ENCODE measurements at places on chromosomes 7 and 10. TPM values are rescaled to one million over a fixed set of nuclear protein-coding genes. Genes with fewer than 3 reads are reported as not detected.

SUGCT gene
- 69.5 TPM for polyA plus RNA-seq

CSGALNACT2 gene
- polyA plus RNA-seq = 16.2 TPM

GBX1 gene
- polyA plus RNA-seq = not detected

TBX20 gene
- not detected for polyA plus RNA-seq

SKIDA1 gene
- 0.13 TPM for polyA plus RNA-seq

CAV2 gene
- 631 TPM for polyA plus RNA-seq

DNAJB6 gene
- 152 TPM for polyA plus RNA-seq

CTAGE8 gene
- polyA plus RNA-seq = 0.88 TPM

MYO1G gene
- polyA plus RNA-seq = 0.02 TPM

FAM25C gene
- polyA plus RNA-seq = 26.2 TPM

DNA sequence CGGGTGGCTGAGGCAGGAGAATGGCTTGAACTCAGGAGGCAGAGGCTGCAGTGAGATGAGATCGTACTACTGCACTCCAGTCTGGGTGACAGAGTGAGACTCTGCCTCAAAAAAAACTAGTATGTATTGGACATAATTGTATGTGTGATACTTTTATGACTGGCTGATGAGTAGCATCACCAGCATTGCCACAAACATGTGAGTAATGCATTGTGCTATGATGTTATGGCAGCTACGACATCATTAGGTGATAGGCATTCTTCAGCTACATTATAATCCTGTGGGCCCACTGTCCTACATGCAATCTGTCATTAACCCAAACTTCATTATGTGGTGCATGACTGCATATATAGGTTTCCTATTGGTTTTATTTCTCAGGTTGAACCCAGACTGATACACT lies 352.4 kb downstream of the GALNT17 start:
- no peak overlapping the region for H3K4me3 ChIP-seq
- DNase-seq = no peak
- H3K36me3 ChIP-seq = no peaks in the 10 kb centered on the region
- no peaks in the 10 kb centered on the region for H3K4me1 ChIP-seq

DNA sequence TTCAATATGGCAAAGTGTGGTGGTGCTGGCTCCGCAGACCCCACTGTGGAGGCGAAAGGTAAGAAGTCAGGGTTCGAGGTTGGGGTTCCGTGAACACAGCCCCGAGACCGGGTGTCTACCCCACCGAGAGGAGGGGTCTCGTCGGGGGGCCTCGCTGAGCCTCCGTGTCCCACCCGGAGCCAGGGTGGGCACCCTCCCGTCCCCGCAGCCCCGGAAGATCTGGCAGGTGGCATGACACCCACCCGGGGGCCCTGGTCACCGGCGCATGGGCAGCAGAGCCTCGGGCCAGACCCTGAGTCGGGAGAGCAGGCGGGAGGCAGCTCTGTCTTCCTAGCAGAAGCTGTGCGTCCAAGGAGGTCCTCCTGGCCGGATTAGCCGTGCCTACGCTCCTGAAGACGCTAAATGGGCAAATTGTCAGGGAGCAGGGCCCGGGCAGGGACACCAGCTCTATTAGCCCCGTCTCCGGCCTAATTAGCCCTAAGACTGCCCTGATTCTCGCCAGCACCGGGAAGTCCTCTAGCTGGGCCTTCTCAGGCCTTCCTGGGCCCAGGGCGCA lies 56.4 kb downstream of the UNCX start:
- H3K4me3 ChIP-seq = no peak overlapping the region
- H3K36me3 ChIP-seq = no peaks in the 10 kb centered on the region
- no peak for DNase-seq
- peaks cover 6% of the 10 kb centered on the region for H3K4me1 ChIP-seq
- H3K27ac ChIP-seq = no peak overlapping the region

- no peak overlapping the region for H3K27ac ChIP-seq
- H3K36me3 ChIP-seq = no peaks in the 10 kb centered on the region
- peaks cover 11% of the 10 kb centered on the region for H3K4me1 ChIP-seq
- H3K27me3 ChIP-seq = no peaks in the 10 kb centered on the region
- H3K4me3 ChIP-seq = no peak overlapping the region
Observed at GRCh38 chr7:30986738-30987137, 23.0 kb downstream of the GHRHR start.

DNA sequence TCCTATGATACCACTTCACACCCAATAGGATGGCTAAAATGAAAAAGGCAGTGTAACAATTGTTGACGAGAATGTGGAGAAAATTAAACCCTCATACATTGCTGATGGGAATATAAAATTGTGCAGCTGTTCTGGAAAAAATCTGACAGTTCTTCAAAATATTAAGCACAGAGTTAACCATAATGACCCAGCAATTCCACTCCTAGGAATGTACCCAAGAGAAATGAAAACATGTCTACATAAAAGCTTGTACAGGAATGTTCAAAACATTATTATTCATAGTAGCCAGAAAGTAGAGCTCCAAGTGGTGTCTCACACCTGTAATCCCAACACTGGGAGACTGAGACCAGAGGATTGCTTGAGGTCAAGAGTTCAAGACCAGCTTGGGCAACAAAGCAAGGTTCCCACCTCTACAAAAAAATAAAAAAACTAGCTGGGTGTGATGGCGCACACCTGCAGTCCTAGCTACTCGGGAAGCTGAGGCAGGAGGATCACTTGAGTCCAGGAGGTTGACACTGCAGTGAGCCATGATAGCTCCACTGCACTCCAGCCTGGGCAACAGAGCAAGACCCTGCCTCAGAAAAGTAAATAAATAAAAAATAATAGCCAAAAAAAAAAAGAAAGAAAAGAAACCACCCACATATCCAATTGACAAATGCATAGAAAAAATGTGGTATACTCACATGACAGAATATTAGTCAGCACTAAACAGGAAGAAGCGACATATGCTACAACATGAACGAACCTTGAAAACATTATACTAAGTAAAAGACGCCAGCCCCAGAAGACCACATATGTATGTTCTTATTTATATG lies 5.0 kb downstream of the RHEB start:
- no peaks in the 10 kb centered on the region for H3K36me3 ChIP-seq
- H3K27ac ChIP-seq = no peak overlapping the region
- no peak for DNase-seq
- no peaks in the 10 kb centered on the region for H3K27me3 ChIP-seq
- H3K4me3 ChIP-seq = no peak overlapping the region

DNA sequence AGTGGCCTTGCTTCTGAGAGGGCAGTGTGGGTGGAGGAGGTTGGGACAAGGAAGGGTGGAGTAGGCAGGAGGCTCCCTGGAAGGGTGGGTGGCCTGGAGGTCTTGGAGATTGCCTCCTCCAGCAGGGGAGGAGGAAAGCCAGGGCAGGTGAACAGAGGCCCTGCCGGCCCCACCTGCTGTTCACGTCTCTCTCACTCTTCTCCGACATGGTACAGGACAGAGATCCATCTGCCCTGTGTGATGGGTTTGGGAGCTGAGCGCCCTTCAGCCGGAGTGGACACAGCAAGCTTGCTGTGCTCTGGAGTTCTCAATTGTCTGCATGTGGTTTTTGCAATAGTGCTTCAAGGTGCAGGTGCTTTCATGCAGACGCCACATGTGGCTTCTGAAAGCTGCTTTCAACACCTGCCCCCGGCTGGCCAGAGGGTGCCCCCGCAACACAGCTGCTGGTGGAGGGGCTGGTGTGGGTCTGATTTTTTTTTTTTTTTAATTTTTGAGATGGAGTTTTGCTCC lies 82.8 kb upstream of the GNA12 start:
- no peak for DNase-seq
- H3K36me3 ChIP-seq = no peaks in the 10 kb centered on the region
- no peak overlapping the region for H3K4me3 ChIP-seq
- peaks cover 5% of the 10 kb centered on the region for H3K27me3 ChIP-seq
- no peak overlapping the region for H3K27ac ChIP-seq
- peaks cover 6% of the 10 kb centered on the region for H3K4me1 ChIP-seq

DNA sequence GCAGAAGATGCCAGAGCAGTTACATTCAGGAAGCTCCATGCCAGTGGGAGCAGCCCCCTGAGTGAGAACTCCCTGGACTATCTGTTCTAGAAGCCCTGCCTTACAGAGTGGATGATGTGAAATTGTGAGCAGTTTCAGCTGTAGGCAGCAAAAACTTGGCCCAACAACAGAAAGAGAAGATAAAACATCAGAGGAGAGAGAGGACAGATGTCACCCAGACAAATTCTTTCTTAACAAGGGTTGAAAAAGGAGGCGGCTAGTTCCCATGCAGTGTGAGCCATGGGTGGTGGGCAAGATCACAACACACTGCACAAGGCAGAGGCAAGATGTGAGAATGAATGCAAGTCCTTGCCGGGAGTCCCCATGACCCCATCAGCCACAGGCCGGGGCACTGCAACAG lies 46.6 kb upstream of the FXYD4 start:
- no peaks in the 10 kb centered on the region for H3K36me3 ChIP-seq
- H3K27me3 ChIP-seq = no peaks in the 10 kb centered on the region
- H3K4me3 ChIP-seq = no peak overlapping the region
- no peak for DNase-seq
- no peak overlapping the region for H3K27ac ChIP-seq
- no peaks in the 10 kb centered on the region for H3K4me1 ChIP-seq

- DNase-seq = no peak
- H3K27ac ChIP-seq = no peak overlapping the region
- H3K4me3 ChIP-seq = no peak overlapping the region
- H3K27me3 ChIP-seq = peaks cover 3% of the 10 kb centered on the region
- peaks cover 2% of the 10 kb centered on the region for H3K36me3 ChIP-seq
Observed at GRCh38 chr7:149734791-149735075, 38.7 kb downstream of the ZNF467 start.

DNA sequence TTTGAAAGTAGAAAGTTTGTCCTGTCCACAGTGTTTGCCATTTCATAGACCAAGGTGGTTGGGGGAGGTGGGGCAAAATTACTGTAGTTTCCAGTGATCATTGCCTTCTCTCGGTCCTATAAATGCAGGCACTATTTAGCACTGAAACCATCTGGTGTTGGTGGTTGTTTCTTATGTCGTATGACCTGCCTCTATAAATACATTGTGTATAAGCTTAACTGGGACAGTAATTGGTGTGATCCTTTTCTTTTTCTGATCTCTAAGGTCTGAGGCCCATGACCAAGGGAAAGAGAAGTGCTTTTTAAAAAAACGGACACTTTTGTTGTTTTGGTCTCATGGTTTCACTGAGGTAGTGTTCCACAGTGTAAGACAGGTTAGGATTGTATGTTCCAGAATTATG lies 63.1 kb downstream of the AUTS2 start:
- no peaks in the 10 kb centered on the region for H3K36me3 ChIP-seq
- H3K4me3 ChIP-seq = no peak overlapping the region
- no peaks in the 10 kb centered on the region for H3K27me3 ChIP-seq
- H3K27ac ChIP-seq = no peak overlapping the region

GRCh38 chr7:44768628-44769371 lies 20.2 kb downstream of the ZMIZ2 start:
- peaks cover 25% of the 10 kb centered on the region for H3K36me3 ChIP-seq
- H3K4me3 ChIP-seq = no peak overlapping the region
- DNase-seq = no peak
- no peaks in the 10 kb centered on the region for H3K27me3 ChIP-seq

DNA sequence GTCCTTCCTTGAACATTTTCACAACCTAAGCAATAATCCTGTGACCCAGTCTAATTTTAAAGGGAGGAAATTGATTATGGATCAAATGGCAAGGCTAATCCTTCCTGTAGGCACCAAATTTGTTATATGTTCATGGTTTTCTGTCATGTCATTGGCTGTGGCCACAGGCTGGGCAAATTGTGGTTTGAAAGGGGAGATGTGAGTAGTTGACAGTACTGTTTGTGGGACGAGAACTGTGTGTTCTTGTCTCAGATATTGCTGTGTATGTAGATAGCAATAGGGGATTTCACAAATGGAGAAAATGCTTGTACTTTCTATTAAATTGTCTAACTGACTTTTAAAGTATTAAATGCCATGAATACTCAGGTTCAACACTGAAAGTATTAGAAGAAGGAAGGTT lies 8.1 kb upstream of the PRKG1 start:
- H3K4me3 ChIP-seq = no peak overlapping the region
- H3K27ac ChIP-seq = no peak overlapping the region
- DNase-seq = no peak
- no peaks in the 10 kb centered on the region for H3K36me3 ChIP-seq
- peaks cover 4% of the 10 kb centered on the region for H3K27me3 ChIP-seq

- no peak overlapping the region for H3K4me3 ChIP-seq
- H3K36me3 ChIP-seq = no peaks in the 10 kb centered on the region
- H3K27ac ChIP-seq = no peak overlapping the region
- no peaks in the 10 kb centered on the region for H3K27me3 ChIP-seq
- DNase-seq = no peak
Observed at GRCh38 chr7:152544971-152545619, 109.3 kb upstream of the KMT2C start.

DNA sequence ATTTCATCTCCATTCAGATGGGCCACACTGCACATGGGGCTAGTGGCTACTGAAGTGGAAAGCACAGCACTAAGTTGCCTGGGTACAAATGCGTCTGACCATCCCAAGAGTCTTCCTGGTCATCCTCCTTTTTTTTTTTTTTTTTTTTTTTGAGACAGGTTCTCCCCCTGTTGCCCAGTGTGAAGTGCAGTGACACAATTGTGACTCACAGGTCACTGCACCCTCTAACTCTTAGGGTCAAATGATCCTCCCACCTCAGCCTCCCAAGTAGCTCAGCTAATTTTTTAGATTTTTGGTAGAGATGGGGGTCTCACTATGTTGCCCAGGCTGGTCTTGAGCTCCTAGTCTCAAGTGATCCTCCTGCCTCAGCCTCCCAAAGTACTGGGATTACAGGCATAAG lies 3.4 kb upstream of the TRRAP start:
- no peak for DNase-seq
- H3K4me1 ChIP-seq = peaks cover 10% of the 10 kb centered on the region
- H3K27ac ChIP-seq = no peak overlapping the region
- no peaks in the 10 kb centered on the region for H3K36me3 ChIP-seq

DNA sequence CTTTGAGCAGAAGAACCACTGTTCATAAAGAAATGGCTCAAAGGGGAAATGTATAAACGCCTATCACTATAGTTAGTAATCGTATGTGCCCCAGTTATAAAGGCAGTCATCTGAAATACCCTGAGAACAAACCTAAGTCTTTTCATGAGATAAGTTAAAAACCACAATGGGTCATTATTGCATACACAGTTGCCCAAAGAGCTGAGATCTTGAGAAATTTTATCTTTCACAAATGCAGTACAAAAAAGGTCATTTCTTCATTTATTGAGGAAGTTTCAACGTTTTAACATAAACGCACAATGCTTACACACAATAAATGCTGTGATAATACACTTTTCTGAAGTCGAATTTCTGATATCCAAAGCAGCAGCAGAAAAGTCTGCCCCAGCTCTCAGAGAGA lies 114.4 kb downstream of the MICU1 start:
- DNase-seq = no peak
- no peaks in the 10 kb centered on the region for H3K27me3 ChIP-seq
- H3K36me3 ChIP-seq = no peaks in the 10 kb centered on the region

- H3K4me3 ChIP-seq = no peak overlapping the region
- no peaks in the 10 kb centered on the region for H3K4me1 ChIP-seq
- DNase-seq = no peak
- H3K27me3 ChIP-seq = no peaks in the 10 kb centered on the region
Observed at GRCh38 chr10:84432891-84433290, 104.5 kb downstream of the CCSER2 start.

DNA sequence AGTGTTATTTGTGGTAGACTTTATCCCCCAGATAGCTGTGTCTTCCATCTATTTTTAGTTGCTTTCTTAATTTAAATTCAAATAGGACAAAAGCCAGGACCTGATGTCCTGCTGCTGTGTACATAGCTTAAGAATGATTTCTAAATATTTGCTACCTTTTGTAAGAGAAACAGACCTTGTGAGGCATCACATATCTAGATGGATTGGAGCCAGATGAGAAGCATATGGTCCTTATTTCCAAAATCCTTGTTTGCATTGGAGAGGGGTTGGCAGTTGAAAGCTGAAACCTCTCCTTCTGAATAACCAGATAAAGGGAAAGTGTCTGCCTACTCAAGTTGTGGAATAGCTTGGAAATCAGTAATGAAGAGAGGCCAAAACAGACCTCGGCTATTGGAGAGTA lies 50.7 kb upstream of the AMPH start:
- no peaks in the 10 kb centered on the region for H3K36me3 ChIP-seq
- H3K27ac ChIP-seq = no peak overlapping the region
- no peaks in the 10 kb centered on the region for H3K4me1 ChIP-seq
- no peak overlapping the region for H3K4me3 ChIP-seq
- no peaks in the 10 kb centered on the region for H3K27me3 ChIP-seq
- DNase-seq = no peak

Measured in keratinocyte (primary cell).